Ureter (tissue), 1 donor: ENCODE measurements at places on chromosomes 6 and 20. TPM values are rescaled to one million over a fixed set of nuclear protein-coding genes. Genes with fewer than 3 reads are reported as not detected.

- DNase-seq, result no peak
Measured at GRCh38 chr20:43167615-43168014, 22.1 kb downstream of the PTPRT start.

DNA sequence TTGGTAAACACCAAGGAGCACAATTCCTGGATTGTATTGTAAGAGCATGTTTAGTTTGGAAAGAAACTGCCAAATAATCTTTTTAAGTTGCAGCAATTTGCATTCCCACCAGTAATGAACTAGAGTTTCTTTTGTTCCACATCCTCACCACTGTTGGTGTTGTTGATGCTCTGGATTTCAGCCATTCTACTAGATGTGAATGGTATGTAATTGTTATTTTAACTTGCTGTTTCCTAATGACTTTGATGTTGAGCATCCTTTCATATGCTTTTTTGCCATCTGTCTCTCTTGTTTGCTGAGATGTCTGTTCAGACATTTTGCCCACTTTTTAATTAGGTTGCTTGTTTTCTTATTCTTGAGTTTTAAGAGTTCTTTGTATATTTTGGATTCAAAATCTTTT is 1654.1 kb downstream of the GRIK2 start:
- no peak for DNase-seq

KCNS1 gene
- total RNA-seq, result 0.86 TPM

GRCh38 chr6:129921169-129921817 is 60.2 kb upstream of the TMEM244 start:
- no peak for DNase-seq

DNA sequence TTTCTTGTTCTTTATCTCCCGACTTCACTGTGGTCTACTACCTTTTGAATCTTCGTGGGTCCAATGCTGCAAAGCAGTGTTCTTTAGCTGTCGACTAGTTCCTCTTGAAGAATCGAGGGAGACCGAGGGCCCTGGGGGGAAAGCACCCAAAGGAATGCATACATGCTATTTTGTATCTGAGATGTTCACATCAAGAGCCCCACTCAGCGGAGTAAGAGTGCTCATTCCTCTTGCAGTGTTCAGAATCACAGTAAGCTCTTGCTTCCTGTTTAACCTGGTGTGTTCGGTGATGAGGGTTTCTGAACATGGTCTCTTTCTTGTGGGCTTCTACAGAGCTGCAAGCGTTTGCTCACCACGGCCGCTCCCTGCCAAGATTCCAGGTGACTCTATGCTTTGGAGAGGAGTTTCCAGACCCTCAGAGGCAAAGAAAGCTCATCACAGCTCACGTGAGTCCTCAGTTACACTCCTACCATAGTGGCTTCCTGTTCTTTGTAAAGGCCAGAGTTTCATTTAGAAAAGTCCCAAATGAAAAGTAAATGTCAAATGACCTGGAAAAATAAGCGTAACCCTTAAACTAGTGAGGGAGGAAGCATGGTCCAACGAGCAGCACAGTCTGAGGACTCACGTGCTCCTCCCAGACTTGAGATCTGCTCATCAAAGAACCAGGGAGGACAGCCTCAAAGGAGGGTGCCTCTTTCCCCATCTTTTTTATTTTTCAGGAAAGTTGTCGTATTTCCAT is 13.3 kb downstream of the IRF4 start:
- no peak for DNase-seq

FAM229B gene
- total RNA-seq, result 17.8 TPM

AKAP7 gene
- total RNA-seq, result 16.5 TPM

GRCh38 chr6:127592964-127593363 is 16.0 kb downstream of the C6orf58 start:
- no peak for DNase-seq

- DNase-seq, result no peak
Measured at GRCh38 chr6:3908961-3909360, 59.8 kb downstream of the FAM50B start.
